AG20443 (cell line): ENCODE measurements at places on chromosomes 4 and X.

DNA sequence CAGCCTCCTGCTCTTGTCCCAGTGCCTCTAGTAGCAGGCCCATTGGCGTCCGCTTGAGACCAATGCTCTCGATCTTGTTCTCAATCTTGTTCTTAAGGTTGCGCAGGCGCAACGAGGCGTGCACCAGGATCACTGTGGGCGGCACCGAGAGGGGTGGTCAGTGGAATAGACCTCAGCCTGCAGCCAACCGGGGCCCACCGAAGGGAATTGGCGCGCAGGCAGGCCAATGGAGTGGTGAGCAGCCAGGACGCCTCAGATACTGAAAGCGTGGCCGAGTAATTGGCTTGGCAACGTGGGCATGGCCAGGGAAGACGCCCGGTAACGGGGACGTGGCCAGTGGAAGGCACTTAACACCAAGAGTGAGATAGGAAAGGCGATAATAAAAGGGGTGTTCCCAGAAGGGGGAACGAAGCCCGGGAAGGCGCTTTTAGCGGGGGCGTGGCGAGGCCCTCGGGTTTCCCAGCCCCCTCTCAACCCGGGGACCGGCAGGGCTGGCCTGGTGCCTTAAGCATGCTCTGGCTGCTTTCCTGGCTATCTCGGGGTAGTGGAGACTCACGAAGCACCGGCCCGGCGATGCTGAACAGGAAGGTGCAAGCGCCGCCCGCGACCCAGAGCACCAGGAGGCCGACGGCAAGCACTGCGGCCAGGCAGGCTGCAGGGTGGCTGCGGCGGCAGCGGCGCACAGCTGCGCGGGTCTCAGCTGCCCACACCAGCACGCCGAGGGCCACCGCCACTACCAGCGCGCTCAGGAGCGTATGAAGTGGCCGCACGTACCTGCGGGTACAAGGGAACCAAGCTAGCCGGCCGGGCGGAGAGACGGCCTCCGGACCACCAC lies 1.7 kb downstream of the PRAF2 start:
- DNase-seq = peak; percentile 34

GRCh38 chr4:168797194-168797593 lies 212.9 kb downstream of the CBR4 start:
- peak; percentile 28 for DNase-seq

DNA sequence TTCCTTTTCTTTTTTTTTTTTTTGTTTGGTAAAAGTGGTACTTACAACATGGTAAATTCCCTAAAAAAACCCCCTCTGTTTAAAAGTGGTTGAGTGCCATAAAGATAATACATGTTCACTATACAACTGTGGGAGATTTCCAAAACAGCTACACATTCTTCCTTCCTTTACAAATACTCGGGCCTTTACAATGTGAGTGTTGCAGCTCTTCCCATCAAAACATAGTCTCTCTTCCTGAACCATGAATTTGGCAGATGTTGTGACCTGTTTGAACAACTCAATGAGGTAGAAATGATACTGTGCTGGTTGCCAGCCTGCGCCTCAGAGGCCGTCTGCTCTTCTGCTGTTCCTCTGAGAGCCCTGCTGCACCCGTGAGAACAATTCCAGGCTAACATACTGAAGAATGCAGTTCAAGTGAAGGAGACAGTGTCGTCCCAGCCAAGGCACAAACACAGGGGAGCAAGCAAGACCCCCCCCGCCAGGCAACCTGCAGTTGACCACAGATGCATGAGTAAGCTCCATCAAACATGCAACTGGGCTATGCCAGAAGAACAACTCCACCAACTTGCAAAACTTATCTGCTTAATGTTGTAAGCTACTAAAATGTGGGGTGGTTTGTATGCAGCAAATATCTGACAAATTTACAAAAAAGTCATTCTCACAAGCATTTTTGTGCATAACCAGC lies 645.0 kb downstream of the PCDH7 start:
- peak; percentile 10 for DNase-seq

GRCh38 chrX:13649838-13650237 lies 3.1 kb upstream of the TCEANC start:
- DNase-seq = no peak

DNA sequence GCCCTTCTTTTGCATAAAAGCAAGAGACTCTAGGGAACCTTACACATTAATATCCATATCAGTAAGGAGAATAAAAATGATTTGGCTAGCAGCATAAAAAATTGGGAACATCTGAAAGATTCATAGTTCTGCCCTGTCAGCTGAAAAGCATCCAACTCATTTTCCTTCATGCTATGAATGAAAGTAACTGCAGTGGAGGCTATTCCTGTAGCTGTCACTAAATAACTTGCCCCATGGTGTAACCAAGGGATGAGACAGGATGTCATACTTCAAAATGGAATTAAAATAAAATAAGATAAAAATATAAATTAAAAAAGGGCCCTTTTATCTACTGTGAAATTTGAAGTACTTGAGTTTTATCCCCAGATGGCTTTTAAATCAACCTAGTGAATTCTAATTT lies 878.8 kb downstream of the C4orf33 start:
- DNase-seq = no peak

DNA sequence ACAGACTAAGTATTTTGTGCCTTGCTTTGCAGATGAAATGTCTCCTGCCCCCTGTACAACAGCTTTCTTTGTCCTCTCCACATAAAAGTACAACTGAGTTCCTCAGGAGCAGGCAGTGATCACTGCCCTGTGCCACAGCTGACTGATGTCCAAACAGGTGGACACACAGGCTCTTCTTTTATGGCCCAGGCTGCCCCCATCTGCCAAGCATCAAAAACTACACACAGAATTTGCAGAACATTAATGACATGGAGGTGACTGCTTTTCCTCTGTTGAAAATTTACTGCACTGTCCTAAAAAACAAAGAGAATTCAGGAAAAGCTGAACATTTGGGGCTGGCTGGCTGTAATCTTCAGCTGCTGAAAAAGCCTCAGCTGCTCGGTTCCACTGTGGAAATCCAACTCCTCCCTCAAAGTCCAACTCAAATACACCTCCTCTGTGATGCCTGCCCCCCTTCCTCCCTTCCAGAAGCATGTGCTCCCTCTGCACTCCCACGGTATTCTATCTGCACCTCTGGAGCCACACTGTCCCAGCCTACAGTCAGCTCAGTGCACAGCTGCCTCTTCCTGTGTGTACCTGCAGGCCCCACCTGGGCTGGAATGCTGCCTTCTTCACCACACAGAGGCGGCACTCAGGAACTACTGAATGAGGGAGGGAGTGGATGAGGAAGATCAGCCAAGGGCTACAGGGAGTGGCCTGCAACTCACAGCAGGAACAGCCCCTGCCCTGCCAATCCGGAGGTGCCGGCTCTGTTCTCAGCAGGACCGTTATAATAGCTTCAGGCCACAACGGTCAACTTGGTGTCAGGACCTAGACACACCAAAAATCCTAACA lies 10.3 kb downstream of the AFAP1 start:
- DNase-seq = peak; percentile 62

DNA sequence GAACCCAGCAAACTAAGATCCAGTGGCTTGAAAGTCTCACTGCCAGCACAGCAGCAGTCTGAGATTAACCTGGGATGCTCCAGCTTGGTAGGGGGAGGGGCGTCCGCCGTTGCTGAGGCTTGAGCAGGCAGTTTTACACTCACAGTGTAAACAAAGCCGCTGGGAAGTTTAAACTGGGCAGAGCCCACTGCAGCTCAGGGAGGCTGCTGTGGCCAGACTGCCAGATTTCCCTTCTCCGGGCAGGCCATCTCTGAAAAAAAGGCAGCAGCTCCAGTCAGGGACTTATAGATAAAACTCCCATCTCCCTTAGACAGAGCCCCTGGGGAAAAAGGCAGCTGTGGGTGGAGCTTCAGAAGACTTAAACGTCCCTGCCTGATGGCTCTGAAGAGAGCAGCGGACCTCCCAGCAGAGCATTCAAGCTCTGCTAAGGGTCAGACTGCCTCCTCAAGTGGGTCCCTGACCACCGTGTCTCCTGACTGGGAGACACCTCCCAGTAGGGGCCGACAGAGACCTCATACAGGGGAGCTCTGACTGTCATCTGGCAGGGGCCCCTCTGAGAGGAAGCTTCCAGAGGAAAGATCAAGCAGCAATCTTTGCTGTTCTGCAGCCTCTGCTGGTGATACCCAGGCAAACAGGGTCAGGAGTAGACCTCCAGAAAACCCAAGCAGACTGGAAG lies 45.1 kb upstream of the CDX4 start:
- no peak for DNase-seq

DNA sequence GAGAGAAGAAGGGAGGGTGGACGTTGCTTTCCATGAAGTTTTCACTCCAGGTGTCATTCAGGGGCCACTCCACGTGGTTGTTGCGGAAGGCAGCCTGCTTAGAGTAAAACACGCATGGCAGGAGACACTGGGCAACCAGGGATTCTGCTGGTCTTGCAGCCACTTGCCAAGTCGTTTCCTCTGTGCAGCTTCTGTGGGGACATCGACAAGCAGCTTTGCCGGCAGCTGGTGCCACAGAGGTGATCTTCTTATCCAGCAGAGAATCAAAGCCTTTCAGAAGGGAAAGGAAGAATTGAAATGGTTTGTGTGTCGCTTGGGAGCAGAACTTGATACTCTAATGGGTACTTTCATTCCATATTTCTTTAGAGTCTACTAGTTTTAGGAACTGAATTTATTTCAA lies 867.1 kb upstream of the TENM3 start:
- DNase-seq = no peak

DNA sequence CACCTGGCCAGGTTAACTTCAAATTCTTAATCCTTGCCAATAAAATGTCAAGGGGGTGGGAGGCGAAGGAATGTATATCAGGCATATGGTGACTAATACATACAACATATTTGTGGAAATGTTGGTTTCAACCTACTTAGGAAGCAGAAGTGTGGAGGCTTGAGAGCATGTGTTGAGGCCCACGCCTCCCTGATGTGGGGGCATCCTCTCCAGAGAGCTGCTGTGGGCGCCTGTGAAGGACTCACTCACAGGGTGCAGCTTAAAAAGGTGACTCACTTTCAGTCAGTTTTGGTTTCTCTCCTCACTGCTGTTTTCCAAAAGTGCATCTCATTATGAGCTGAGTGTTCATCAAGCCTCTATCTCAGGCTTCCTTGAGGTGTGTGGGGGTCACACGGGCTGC lies 27.5 kb downstream of the LNX1 start:
- peak; percentile 43 for DNase-seq

GRCh38 chr4:186844059-186844681 lies 120.5 kb upstream of the FAT1 start:
- peak; percentile 68 for DNase-seq

DNA sequence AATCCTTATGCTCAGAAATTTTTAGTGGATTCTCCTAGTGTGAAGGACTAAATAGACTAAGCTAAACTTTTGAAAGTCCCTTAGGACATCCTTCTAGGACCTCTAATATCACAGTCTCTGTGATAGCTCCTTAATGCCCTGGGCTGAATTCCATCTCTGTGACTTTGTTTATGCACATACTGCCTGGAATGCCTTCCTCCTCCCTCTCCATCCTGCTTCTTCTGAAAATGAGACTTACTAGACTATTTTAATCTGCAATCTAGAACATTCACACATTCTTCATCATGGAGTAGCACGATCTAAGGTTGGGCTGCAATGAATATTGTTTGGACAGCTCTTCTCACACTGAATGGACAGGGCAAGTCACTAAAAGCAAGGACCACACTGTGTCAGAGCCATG lies 65.0 kb upstream of the MSX1 start:
- DNase-seq = no peak
